ENCODE measurements at places on chromosomes 12 and 14.

GRCh38 chr12:21938879-21939278 lies 2.3 kb downstream of the ABCC9 start:
- no peak for DNase-seq

DNA sequence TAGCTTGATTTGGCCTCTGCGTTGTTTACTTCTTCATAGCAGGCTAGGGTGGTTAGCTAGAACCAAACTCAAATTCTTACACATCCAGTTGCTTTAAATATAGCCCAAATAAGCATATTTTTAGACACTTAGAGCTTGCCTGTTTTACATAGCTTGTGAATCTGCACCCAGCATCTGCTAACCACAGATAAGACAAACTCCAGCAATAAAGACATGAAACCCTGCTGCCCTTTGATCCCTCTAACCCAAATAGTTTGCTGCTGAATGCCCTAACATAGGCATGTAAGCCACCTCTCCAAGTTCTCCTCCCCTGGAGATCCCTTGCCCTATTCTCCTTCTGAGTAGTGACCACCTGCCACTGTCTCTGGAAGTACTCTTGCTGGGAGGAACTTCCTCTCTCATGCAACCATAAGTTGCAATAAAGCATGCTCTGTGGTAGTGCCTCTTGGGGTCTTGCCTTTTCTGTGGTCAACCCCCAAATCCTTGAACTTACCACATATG lies 185.6 kb downstream of the TMEM117 start:
- no peak for DNase-seq

GRCh38 chr12:103085541-103085940 lies 128.1 kb downstream of the ASCL1 start:
- DNase-seq = peak; percentile 42

- no peak for DNase-seq
These were observed 37.4 kb downstream of the SLC6A15 start for GRCh38 chr12:84875241-84875640.

DNA sequence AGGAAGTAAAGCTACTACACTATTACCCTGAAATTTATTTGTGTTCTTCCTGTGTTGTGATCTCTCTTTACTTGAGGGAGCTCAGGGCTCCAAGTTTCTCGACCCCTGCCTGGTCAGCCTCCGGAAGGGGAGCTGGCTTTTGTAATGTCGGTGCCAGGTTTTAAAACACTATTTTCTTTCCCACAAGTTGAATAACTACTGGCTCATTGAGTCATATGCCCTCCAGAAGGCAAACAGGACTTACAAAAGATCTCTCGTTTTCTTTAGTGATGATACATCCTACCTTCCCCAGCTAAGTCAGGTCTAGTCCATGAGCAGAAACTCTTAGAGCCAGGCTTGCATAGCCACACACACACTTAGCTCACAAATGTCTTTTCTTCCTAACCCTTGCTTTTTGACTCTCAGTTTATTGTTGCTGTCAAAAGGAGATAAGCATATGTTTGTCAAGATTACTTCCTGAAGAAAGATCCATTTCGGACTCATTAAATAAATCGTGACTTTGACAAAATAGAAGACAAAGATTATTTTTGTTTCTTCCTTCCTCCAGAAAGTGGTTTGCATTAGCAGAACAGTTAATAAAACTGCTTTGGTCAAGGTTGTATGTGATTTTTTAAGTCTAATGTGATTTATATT lies 209.8 kb upstream of the FLRT2 start:
- DNase-seq = no peak

GRCh38 chr12:48866052-48866711 lies 512 bp upstream of the RND1 start:
- DNase-seq = no peak

DNA sequence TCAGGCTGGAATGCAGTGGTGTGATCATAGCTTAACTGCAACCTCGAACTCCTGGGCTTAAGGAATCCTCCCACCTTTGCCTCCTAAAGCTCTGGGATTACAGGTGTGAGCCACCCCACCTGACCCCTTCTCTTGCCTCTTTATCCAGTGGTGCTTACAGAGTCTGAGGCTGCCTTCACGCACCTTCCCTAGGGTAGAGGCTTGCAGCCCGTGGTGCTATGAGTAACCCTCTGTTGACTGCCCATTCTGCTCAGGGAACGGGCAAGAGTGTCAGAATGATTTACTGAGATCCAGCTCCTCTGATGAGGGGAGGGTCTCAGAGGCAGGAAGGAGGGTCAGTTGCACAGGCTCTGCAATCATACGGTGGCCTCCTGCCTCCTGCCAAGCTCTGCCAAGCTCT lies 125.1 kb upstream of the TBX3 start:
- no peak for DNase-seq

- no peak for DNase-seq
These were observed 612 bp upstream of the RBM23 start for GRCh38 chr14:22919601-22919921.

- DNase-seq = no peak
These were observed 7.3 kb downstream of the LHX5 start for GRCh38 chr12:113464452-113464775.

Measured in COR-L47 (cell line).